Articular chondrocyte of knee joint (primary cell): ENCODE measurements at places on chromosomes 16 and 17. TPM values are rescaled to one million over a fixed set of nuclear protein-coding genes. Genes with fewer than 3 reads are reported as not detected.

The AURKB gene
- 11.1 and 12.3 TPM in 2 replicates for total RNA-seq

The OTOA gene
- 0.11 and 0.13 TPM in 2 replicates for total RNA-seq

The CCDC78 gene
- 0.97 and 1.3 TPM in 2 replicates for total RNA-seq

The LPO gene
- under 0.01 TPM in 1 of 2 replicates, not detected in the other for total RNA-seq

The B4GALNT2 gene
- not detected in 2 replicates for total RNA-seq
